ENCODE measurements at places on chromosomes 2 and 18.

- no peak for DNase-seq
Measured at GRCh38 chr2:74538881-74539339, 9.2 kb downstream of the HTRA2 start.

DNA sequence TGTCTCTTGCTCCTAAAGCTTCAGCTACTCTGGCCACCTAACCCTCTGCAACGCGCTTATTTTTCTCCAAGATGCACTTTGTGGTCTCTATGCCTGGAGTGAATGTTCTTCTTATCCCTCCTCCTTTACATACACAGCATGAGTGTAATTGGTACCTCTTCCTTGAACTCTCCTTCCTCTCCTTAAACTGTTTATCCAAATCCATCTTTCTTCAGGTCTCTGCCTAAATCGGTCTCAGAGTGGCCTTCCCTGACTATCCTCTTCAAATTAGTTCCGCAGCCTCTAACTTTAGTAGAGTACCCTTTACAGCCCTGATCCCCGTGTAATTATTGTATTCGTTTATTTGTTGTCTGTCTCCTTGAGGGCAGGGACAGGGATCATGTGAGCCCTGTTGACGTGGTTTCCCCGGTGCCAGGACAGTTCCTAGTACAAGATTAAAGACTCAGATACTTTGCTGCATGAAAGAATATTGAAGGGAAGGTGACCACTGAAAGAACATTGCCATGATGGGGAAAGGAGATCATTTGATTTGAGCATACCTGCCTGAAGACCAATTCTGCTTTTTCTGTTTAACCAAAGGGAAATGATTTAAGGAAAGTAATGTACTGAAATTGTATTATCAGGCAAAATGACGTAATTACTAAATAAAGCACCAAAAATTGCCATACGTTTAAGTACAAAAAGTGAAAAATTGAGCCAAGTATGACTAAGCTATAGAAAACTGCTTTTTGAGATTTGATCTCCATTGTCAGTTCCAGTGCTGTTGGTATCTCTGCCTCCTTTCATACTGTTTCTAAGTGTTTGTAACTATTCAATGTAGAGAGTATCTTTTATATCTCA lies 1.2 kb downstream of the CNOT9 start:
- DNase-seq = peak; percentile 51

- DNase-seq = no peak
Measured at GRCh38 chr2:215724146-215724545, 288.3 kb upstream of the FN1 start.

DNA sequence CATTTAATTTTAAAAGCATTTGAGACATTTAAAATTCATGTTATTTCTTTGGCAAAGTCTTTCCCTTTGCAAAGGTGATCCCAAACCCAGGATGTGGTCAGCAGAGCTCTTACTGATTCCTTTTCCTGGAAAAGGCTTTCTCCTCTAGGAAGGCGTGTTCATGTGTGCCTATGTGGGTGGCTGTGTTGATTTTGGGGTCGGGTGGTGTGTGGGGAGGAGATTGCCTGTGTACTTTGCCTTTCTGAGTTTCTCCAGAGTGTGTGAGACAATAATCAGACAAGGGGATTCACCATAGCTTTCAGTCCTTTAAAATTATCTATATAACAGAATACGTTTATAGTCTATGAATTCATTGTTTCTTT lies 173.2 kb downstream of the SOCS6 start:
- no peak for DNase-seq

DNA sequence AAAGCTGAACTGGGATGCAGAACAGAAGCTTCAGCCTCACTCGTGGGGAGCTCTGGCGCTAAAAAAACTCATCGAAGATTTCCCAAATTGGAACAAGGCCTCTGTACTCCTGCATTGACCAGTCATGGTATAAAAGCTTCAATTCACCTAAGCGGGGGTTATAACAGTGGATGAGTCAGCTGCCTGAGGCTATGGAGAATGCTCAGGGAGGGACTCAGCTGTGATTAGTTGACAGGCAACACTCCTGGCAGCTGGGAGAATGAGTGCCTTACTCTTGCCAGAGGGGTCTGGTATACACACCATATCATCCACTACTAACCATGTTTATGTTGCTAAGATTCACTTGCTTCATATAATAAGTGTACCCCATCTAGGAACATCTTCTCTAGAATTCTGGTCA lies 350.6 kb upstream of the VRK2 start:
- no peak for DNase-seq

DNA sequence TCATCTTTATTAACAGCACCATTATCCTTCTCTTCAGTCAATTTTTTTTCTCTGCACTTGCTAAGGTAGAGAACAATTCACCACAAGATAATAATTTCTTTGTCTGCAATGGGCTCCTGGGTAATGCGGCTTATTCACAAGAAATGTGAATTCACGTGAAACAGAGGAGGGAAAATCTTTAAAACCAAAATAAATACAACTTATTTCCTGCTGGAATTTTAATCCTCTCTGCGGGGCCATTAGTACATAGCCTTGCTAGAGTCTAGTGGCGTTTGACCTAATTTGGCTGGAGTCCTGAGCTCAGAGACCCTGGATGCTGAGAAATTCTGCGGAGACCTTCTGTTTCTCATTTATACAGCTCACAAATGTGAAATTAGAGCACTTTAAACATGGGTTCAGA lies 319.3 kb upstream of the MMADHC start:
- no peak for DNase-seq

- DNase-seq = no peak
Measured at GRCh38 chr2:98090951-98091350, 4.0 kb downstream of the VWA3B start.

- peak; percentile 74 for DNase-seq
Measured at GRCh38 chr2:217988014-217988839, 14.6 kb downstream of the TNS1 start.
